ENCODE measurements at places on chromosomes 3 and 15. TPM values are rescaled to one million over a fixed set of nuclear protein-coding genes. Genes with fewer than 3 reads are reported as not detected.

CCDC50 gene
- total RNA-seq: 53.1 TPM

MYRIP gene
- 0.53 TPM for total RNA-seq

ATP13A3 gene
- 60.2 TPM for total RNA-seq

TAMM41 gene
- total RNA-seq: 30.9 TPM

ADAMTS17 gene
- 42.1 TPM for total RNA-seq

ADPRH gene
- total RNA-seq: 1.9 TPM
